ENCODE measurements at places on chromosomes 5 and 9.

GRCh38 chr9:35287987-35288632 is 126.3 kb downstream of the UNC13B start:
- DNase-seq, result no peak

DNA sequence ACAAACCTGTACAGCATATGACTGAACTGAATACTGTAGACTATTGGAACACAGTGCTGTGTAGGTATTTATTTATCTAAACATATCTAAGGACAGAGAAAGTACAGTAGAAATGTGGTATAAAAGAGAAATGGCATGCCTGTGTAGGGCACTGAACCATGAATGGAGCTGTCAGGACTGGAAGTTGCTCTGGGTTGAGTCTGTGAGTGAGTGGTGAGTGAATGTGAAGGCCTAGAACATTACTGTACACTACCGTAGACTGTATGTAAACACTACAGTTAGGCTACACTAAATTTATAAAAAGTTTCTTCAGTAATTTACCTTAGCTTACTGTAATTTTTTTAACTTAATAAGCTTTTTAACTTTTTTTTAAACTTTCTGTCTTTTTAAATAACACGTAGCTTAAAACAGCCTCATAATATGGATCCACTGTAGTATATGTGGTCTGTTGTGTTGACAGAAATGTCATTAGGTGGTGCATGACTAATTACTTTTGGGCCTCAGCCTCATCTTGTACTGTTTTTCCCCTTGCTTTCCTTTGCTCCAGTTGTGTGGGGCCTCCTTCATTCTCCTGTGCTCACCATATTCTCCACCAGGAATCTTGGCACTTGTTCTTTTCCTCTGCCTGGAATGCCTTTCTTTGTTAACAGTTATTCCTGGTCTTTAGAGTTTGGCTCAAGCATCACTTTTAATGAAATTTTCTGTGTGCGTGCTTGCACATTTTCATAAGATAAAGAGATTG is 8.8 kb downstream of the SPIN1 start:
- no peak for DNase-seq

DNA sequence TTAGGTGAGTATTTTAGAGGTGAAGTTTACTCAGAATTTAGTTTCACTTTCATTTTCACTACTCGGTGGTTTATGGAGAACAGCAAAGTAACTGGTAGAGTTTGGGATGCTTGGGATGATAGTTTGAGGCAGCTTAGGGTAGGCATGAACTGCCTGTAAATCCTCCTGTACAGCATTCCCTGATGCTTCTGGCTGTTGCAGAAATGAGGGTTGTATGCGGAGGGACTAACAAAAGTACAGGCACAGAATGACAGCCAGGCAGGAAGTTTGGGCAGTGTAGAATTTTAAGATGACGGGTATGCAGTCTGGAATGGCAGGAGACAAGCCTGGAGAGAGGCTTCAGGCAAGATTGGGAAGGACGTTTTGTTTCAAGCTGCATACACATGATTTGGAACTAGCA is 48.0 kb upstream of the FAM120AOS start:
- no peak for DNase-seq

GRCh38 chr9:126752881-126753670 is 51.8 kb upstream of the ZBTB43 start:
- DNase-seq, result no peak

GRCh38 chr9:73132034-73132776 is 19.5 kb upstream of the ANXA1 start:
- peak; percentile 49 for DNase-seq

DNA sequence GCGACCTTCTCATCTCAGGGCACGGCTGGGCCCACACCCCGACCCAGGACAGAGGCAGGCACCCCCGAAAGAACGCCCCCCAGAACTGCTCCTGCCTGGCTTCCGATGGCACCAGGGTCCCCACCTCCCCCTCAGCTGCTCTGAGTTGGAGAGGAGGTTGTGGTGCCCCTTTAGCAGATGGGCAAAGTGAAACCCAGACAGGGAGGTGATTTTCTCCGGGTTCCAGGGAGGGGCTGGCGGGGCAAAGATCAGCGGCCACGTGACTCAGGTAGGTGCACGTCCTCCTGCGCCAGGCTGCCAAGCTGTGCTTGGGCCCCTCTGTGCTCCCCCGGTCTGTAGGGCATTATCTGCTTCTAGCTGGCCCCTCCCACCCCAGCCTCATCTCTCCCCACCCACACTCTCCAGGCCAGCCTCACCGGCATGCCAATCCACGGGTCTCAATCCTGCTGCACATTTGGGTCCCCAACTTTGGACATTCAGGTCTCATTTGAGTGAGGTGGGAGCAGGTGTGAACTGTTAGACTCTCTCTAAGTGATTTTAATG is 85.1 kb upstream of the RAPGEF1 start:
- DNase-seq, result no peak

DNA sequence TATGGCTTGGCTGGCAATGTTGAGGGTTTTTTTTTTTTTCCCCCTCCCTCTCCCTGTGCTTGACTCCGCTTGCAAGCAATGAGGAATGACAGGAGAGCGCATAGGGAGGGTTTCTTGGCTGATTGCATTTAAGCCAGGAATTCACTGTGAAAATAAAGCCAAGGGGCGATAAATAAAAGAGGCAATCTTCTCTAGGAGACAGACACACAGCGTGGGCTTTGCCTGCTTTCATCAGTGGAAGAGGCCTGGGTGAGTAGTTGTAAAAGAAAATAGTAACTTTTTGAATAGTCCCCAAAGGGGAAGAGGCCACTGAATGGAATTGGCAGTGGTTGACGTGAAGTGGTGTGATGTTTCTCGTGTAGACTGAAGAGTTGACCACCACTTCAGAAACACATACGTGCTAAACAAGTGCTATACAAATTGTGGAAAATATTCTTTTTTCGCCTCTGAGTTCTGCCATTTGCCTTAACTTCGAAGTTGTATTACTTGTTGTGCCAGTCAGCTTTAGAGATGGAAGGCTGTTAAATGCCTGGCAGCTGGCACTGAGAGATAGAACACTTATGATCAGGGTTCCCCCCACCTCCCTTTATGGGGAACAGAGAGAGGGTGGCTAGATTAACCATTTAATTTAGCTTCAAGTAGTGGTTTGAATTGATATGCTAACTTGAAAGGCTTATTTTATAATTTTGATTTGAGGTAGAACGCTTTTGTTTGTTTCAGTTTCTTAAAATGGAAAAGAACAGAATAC is 3.0 kb downstream of the ZSWIM6 start:
- no peak for DNase-seq

GRCh38 chr5:18159331-18159730 is 525.1 kb downstream of the TAF11L14 start:
- no peak for DNase-seq

DNA sequence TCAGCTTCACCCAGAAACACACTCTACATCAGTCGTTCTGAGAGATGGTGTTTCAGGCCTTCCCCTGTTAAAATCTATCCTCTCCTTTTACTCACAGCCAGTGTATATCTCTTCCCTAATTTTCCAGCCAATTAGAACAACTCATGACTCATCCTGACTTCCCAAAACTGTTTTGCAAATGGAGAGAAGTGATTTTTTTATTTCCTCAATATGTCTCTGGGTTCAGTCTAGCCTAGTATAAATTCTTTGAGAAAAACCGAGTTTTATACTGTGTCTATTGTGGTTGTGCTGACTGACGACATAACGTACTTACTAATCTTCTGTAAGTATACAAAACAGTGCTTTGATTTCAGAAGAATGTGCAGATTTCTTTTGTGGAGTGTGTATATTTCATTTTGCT is 28.4 kb upstream of the CAST start:
- no peak for DNase-seq
